Mesothelial cell of epicardium (in vitro differentiated cells): ENCODE measurements at places on chromosomes 11 and 22.
A peak's percentile ranks its signal among the peaks of the same experiment; 100 is the strongest.

DNA sequence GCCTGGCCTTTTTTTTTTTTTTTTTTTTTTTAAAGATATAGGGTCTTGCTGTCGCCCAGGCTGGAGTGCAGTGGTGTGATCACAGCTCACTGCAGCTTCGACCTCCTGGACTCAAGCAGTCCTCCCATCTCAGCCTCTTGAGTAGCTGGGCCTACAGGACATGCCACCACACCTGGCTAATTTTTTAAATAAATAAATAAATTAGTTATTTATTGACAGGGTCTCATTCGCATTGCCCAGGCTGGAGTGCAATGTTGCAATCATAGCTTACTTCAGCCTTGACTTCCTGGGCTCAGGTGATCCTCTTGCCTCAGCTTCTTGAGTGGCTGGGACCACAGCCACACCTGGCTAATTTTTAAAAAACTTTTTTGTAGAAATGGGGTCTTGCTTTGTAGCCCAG, 10.5 kb downstream of the AP2A2 start:
- no peaks in the 10 kb centered on the region for H3K27me3 ChIP-seq
- H3K4me1 ChIP-seq, result peaks cover 13% of the 10 kb centered on the region
- H3K36me3 ChIP-seq, result peaks cover 3% of the 10 kb centered on the region
- H3K27ac ChIP-seq, result no peak overlapping the region

GRCh38 chr11:33160587-33160986, 693 bp downstream of the CSTF3 start:
- DNase-seq, result no peak
- H3K36me3 ChIP-seq, result peaks cover 8% of the 10 kb centered on the region
- H3K27ac ChIP-seq, result peak overlapping the region; percentile 99

- H3K36me3 ChIP-seq, result no peaks in the 10 kb centered on the region
- no peak overlapping the region for H3K4me3 ChIP-seq
- DNase-seq, result no peak
- no peak overlapping the region for H3K27ac ChIP-seq
Observed at GRCh38 chr11:119427279-119427678, 4.3 kb upstream of the THY1 start.

GRCh38 chr11:98828986-98829708, 191.6 kb upstream of the CNTN5 start:
- DNase-seq, result no peak
- no peak overlapping the region for H3K27ac ChIP-seq
- H3K4me3 ChIP-seq, result no peak overlapping the region
- no peaks in the 10 kb centered on the region for H3K4me1 ChIP-seq

- no peak overlapping the region for H3K4me3 ChIP-seq
- DNase-seq, result no peak
- H3K36me3 ChIP-seq, result no peaks in the 10 kb centered on the region
- H3K27me3 ChIP-seq, result peaks cover 5% of the 10 kb centered on the region
- H3K4me1 ChIP-seq, result peaks cover 12% of the 10 kb centered on the region
Observed at GRCh38 chr22:36953239-36954080, 40.0 kb downstream of the CSF2RB start.

DNA sequence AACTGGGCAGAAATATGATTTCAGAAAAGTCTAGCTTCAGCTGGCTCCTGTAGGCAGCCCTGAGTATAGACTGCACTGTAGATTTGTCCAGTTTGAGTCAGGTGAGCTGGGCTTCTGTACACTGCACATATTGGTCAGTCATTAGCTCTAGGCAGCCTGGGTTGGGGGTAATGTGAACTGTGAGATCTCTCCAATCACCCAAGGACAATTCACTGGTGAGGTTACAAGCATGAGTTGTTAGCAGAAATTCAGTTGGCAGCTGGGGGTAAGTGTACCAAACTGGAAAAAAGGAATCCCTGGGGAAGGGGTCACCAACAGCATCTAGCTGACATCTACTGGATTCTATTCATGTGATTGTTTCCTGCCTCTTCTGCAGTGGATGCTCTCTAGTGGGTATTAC, 39.7 kb downstream of the MRGPRX2 start:
- H3K36me3 ChIP-seq, result no peaks in the 10 kb centered on the region
- H3K27me3 ChIP-seq, result peaks cover 55% of the 10 kb centered on the region
- DNase-seq, result no peak
- no peak overlapping the region for H3K4me3 ChIP-seq
- H3K27ac ChIP-seq, result no peak overlapping the region
- peaks cover under 1% of the 10 kb centered on the region for H3K4me1 ChIP-seq

GRCh38 chr11:9808943-9809342, 145.1 kb downstream of the SWAP70 start:
- no peaks in the 10 kb centered on the region for H3K27me3 ChIP-seq
- H3K4me3 ChIP-seq, result no peak overlapping the region
- H3K4me1 ChIP-seq, result peaks cover 10% of the 10 kb centered on the region
- peaks cover 50% of the 10 kb centered on the region for H3K36me3 ChIP-seq
- no peak overlapping the region for H3K27ac ChIP-seq

GRCh38 chr22:35612903-35613302, 4.2 kb downstream of the MB start:
- no peak for DNase-seq
- no peaks in the 10 kb centered on the region for H3K27me3 ChIP-seq
- no peak overlapping the region for H3K4me3 ChIP-seq
- no peak overlapping the region for H3K27ac ChIP-seq
- no peaks in the 10 kb centered on the region for H3K4me1 ChIP-seq

- no peak for DNase-seq
- H3K27ac ChIP-seq, result peak overlapping the region; percentile 96
- no peak overlapping the region for H3K4me3 ChIP-seq
- peaks cover 8% of the 10 kb centered on the region for H3K36me3 ChIP-seq
- H3K27me3 ChIP-seq, result no peaks in the 10 kb centered on the region
Observed at GRCh38 chr11:12761029-12761428, 86.8 kb downstream of the TEAD1 start.

- H3K27ac ChIP-seq, result no peak overlapping the region
- H3K36me3 ChIP-seq, result no peaks in the 10 kb centered on the region
- no peaks in the 10 kb centered on the region for H3K4me1 ChIP-seq
Observed at GRCh38 chr11:13358596-13359270, 81.1 kb downstream of the BMAL1 start.

DNA sequence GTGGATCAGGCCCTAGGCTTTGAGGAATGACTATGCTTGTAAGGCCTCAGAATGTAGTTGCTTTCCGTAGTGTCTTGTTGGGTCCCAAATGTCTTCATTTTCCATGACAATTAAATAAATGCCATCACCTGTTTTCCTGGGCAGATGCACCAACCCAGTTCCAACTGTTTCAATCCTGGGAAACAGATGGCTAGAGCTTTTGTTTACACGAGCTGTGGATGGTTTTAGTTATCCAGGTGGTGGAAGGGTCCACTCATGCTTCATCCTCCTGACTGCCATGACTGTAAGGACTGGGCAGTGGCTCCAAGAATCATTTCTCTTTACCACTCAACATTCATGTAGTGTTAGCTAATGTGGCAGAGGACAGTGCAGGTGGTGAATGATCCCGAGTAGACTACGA, 8.6 kb downstream of the RCN1 start:
- no peak for DNase-seq
- peaks cover 66% of the 10 kb centered on the region for H3K36me3 ChIP-seq
- H3K27me3 ChIP-seq, result no peaks in the 10 kb centered on the region
- no peak overlapping the region for H3K27ac ChIP-seq

DNA sequence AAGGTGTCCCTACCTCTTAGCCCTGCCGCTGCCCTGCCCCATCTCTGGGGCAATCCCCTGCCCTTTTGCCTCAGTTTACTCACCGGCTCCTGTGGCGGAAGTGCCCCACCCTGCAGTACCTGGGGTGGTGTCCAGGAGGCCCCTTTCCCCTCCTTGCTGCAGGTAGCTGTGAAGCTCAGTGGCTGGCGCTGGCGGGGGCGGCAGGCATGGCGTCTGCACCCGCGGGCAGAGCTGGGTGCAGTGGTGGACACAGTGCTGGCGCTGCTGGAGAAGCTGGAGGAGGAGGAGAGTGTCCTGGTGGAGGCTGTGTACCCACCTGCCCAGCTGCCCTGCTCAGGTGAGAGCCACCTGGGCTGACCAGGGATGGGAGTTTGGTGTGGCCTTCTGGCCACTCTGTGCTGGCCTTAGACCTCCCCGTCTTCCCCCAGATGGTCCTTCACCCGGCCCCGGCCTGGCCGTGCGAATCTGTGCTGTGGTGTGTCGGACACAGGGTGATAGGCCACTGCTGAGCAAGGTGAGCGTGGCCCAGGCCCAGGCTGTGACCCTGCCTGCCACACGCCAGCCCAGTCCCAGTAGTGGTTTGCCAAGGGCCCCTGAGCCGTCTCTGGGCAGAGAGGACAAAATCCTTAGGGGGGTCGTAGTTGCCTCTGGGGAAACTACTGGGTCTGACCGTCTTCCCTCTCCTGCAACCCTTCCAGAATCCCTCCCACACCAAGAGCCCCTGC, 4.0 kb downstream of the CARNS1 start:
- no peaks in the 10 kb centered on the region for H3K36me3 ChIP-seq
- DNase-seq, result no peak
- H3K4me1 ChIP-seq, result peaks cover 23% of the 10 kb centered on the region
- peak overlapping the region; percentile 63 for H3K4me3 ChIP-seq

DNA sequence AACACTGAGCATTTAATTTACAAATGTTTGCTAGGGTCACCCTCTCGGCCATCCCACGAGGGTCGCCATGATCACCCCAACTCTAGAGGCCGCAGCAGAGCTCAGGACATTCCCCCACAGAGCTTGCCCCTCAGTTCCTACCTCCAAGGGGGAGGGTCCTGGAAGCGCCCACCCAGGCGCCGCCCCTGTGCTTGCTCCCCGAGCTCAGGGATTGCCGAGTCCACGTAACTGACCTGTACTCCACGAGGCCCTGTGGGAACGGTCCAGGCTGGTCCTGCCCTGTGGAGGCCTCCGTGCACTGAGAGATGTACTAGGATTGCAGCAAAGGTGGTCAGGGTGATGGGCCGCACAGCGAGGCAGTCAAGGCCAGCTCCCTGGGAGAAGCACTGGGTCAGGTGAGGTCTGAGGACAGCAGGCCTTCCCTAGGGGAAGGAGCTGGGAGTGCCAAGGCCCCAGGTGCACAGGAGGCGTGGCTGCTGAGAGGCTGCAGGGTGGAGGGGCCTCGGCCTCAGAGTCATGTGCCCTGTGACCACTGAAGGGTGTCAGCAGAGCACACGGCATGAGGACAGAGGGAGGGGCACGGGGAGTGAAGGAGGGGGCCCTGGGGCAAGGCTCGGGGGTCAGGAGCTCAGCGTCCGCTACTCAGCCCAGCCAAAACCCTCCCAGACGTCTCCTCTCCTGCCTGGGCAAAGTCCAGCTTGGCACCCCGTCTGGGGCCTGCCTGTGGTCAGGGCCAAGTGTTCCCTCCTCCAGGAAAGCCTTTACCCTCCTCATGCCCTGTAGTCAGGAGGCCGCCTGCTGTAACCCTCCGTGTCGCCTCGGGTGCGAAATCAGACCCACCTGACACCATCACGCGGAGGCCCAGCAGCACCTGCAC, 2.4 kb upstream of the MIOX start:
- no peak overlapping the region for H3K4me3 ChIP-seq
- no peak for DNase-seq
- no peak overlapping the region for H3K27ac ChIP-seq
- H3K36me3 ChIP-seq, result no peaks in the 10 kb centered on the region

DNA sequence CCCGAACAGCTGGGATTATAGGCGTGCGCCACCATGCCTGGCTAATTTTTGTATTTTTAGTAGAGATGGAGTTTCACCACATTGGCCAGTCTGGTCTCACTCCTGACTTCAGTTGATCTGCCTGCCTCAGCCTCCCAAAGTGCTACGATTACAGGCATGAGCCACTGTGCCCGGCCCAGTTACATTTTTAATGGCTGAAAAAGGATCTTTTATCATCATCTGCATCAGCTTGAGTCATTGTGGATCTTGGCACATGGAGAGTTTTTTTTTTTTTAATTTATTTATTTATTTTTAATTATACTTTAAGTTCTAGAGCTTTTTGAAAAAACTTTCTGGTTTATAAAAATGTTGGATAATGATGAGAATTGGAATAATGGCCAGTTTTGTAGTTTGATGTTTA, 8.6 kb downstream of the IGHMBP2 start:
- no peak overlapping the region for H3K4me3 ChIP-seq
- H3K36me3 ChIP-seq, result peaks cover 36% of the 10 kb centered on the region
- no peak for DNase-seq
- no peak overlapping the region for H3K27ac ChIP-seq
- H3K4me1 ChIP-seq, result no peaks in the 10 kb centered on the region

GRCh38 chr11:2579315-2580060, 120.3 kb downstream of the KCNQ1OT1 start:
- DNase-seq, result peak; percentile 18
- peak overlapping the region; percentile 73 for H3K27ac ChIP-seq
- H3K36me3 ChIP-seq, result no peaks in the 10 kb centered on the region
- no peak overlapping the region for H3K4me3 ChIP-seq
- H3K27me3 ChIP-seq, result no peaks in the 10 kb centered on the region
- H3K4me1 ChIP-seq, result peaks cover 28% of the 10 kb centered on the region

DNA sequence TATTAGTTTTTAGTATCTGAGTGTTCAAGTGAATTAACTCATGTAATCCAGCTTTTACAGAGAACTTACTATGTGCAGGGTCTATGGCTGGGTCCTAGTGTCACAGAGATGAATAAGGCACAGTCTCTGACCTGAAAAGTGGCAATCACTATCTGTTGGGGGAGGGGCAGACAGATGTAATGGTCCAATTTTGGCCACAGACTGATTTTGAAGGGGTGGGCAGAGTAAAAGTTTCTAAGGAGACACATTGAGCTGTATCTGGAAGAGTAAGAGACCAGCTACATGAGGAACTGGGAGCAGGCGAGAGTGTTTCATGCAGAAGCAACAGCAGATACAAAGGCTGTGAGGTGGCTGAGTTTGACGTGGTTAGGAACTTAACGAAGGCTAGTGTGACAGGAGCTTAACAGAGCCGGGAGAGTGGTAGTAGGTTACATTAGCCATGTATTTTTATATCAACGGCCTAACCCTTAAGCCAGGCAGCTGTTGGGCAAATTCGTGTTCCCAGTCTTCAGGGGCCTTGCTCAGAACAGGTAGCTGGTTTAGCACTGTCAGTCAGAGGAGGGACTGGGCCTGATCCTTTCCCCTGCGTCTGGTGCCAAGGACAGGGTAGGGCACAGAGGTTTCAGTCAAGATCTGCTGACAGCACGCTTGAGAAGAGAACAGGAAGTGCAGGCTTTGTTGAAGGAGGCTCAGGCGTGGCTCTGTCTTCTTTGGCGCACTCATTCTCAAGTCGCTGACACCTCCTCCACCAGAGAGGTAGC, 1.4 kb upstream of the STIM1 start:
- H3K36me3 ChIP-seq, result no peaks in the 10 kb centered on the region
- peak overlapping the region; percentile 88 for H3K4me3 ChIP-seq
- no peaks in the 10 kb centered on the region for H3K27me3 ChIP-seq
- H3K4me1 ChIP-seq, result peaks cover 38% of the 10 kb centered on the region
